ENCODE measurements at places on chromosomes 16 and 17.

DNA sequence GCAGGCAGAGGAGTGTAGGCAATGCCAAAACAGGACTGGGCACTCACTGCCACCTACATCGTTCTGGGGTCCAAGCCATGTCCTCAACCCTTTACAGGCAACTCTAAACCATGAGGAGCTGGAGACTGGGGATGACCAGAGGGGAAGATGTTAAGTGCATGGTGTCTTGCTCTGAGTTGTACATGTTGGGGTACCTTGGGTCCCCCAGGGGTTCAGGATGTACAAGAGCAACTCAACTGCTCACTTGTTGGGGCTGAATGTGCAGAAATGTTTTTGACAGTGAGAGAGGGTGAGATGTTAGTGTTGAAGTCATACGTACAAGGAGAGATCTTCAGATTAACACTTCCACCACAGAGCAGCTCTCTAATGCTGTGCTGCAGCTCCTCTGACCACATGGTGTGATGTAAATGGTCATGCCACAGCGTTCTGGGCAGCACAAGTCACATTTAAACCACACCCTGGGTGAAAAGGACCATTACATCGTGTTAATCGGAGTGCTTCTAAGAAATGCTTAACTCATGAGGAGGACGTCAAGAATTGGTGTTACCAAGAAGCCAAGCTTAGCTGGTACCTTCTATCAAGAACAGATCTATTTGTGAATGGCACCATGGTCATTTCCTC lies 2.4 kb downstream of the CCL18 start:
- DNase-seq: no peak

DNA sequence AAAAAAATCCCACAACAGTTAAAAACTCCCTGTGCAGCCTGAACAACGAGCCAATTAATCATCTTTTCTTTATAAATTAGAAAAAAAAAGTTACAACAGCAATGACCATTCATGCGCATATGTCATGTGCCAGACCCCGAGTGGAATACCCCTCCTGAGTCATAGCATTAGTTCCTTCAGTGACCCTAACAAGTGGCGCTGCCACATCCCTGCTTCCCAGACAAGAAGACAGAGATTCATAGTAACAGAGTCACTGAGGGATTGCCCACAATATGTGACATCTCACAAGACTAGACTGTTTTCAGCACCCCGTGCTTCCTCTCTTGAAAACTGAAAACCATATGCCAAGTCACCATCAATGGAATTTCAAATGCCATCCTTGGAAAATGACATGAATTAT lies 7.9 kb downstream of the UMOD start:
- no peak for DNase-seq

DNA sequence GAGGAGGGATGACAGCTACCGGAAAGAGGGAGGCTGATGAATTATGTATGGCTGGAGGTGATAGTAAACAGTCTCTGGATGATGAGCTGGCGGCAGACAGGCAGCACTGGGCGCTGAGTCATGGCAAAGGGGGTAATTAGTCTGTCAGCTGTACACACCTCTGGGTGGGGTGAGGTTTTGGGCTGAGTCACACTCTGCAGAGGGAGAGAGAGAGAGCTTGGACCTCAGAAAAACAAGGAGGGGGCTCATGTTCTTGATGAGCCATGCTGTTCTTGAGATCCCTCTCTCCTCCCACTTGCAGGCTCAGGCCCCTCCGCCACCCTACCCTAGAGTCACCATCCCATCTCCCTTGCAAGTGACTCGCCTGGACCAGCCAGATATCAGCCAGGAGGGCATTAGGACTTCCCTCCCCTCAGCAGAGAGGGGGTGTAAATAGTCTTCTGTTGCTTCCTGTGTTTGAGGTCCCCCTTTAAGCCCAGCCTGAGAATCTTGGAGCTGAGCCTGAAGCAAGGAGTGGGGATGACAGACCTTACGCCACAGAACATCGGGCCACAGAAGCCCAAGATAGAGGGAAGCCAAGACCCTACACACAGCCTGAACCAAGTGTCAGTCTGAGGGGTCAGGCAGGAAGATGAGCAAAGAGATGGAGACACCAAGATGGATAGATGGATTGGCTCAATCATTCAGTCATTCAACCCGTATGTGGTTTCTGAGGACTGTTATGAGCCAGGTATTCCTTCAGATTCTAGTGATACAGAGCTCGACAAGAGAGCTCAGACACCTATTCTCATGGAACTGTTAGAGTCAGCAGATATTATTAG lies 383.2 kb upstream of the CCL2 start:
- DNase-seq: no peak

- DNase-seq: no peak
These were observed 85.8 kb downstream of the MRM3 start for GRCh38 chr17:867896-868489.

GRCh38 chr16:65023802-65024201 lies 98.1 kb downstream of the CDH11 start:
- no peak for DNase-seq

- DNase-seq: no peak
These were observed 29.7 kb downstream of the USP31 start for GRCh38 chr16:23119570-23119969.

GRCh38 chr16:82017911-82018568 lies 6.8 kb upstream of the SDR42E1 start:
- no peak for DNase-seq

DNA sequence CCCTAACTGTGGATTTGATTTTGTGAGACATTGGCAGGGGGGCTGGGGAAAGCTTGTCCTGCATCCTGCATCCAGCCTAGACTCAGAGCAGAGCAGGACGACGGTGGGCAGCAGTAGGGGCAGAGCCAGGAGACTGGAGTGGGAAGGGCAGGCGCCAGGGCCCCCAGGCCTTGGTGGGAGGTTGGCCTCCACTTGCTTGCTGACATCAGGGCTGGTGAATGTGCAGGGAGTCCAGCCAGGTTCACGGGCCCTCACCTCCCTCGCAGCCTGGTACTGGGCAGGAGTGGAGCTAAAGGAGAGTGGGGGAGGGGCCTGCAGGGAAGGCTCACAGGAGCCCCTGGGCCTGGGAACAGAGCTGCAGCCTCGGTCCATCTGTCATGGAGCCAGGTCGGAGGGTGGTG lies 2.2 kb upstream of the SMTNL2 start:
- DNase-seq: no peak

GRCh38 chr17:74190154-74190553 lies 13.3 kb upstream of the RPL38 start:
- peak; percentile 67 for DNase-seq

DNA sequence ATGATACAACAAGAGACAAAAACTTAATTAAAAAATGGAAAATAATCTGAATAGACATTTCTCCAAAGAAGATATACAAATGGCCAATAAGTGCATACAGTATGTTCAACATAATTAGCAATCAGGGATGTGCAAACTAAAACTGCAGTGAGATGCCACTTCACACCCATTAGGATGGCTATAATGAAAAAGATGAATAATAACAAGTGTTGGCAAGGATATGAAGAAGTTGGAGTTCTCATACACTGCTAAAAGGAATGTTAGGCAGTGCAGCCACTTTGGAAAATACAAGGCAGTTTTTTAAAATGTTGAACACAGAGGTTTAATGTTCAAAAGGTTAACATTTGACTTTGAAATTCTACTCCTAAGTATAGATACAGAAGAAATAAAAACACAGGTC lies 69.8 kb downstream of the PCTP start:
- no peak for DNase-seq

DNA sequence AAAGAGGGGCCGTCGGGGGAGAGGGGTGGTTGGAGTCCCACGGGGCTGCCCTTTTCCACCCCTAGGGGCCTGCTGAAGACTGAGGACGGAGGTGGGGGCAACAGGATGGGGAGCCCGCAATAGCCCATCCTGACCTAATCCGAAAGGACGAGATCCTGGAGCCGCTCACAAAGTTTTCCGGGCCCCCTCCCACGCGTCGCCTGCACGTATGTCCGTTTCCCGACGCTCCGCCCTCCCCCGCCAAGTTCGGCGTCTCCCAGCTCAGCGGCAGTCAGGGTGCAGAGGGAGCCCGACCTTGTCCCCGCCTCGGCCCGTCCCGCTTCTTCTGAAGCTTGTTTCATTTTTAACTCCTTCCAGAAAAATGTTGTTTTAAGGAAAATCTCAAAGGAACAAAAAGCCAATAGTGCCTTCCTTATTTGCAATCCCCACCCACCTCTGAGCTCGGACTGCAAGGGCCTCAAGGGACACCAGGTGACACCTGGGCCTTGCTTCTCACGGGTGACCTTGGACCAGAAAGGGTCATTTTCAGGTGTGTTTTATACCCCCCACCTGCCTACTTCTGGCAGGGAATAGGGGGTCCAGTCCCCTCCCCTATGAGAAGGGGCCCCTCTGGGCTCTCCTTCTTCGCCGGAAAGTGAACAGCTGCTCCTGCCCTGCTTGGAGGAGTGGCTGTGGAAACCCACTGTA lies 3.4 kb upstream of the ZNF423 start:
- peak; percentile 31 for DNase-seq

GRCh38 chr17:58376472-58377000 lies 24.5 kb upstream of the SUPT4H1 start:
- DNase-seq: peak; percentile 64

DNA sequence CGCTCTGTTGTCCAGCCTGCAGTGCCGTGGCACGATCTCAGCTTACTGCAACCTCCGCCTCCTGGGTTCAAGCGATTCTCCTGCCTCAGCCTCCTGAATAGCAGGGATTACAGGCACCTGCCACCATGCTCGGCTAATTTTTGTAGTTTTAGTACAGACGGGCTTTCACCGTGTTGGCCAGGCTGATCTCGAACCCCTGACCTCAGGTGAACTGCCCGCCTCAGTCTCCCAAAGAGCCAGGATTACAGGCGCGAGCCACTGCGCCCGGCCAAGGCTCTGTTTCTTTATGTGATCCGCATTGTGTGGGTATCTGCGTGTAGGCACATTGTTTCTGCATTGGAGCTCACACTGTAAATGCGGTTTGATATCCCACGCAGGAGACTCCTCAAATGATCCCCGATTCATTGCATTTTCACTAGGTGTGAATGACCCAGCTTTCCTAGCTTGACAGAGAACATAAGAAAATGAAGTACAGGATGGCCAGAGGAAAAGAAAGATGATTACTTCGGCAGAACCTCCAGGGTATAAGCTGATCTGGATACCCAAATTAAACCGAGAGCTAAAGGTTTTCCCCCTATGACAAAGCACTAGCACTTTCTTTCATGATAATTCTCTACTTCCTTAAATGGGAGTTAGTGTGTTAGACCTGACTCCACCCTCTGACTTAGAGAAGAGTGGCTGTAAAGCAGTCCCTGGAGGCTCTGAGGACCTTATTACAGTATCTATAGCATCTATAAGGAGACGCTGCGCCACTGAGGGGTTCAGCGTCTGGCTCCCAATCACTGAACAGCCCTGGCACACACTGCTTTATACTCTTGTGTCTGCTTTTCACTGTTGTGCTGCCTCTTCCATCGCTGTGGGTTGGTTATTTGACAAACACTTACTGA lies 17.3 kb downstream of the COTL1 start:
- peak; percentile 66 for DNase-seq

GRCh38 chr17:16158714-16159113 lies 56.6 kb downstream of the NCOR1 start:
- DNase-seq: no peak

- DNase-seq: no peak
These were observed 99.2 kb downstream of the SPACA3 start for GRCh38 chr17:33090806-33091205.

- peak; percentile 34 for DNase-seq
These were observed 11.8 kb downstream of the RFFL start for GRCh38 chr17:35051579-35052240.

DNA sequence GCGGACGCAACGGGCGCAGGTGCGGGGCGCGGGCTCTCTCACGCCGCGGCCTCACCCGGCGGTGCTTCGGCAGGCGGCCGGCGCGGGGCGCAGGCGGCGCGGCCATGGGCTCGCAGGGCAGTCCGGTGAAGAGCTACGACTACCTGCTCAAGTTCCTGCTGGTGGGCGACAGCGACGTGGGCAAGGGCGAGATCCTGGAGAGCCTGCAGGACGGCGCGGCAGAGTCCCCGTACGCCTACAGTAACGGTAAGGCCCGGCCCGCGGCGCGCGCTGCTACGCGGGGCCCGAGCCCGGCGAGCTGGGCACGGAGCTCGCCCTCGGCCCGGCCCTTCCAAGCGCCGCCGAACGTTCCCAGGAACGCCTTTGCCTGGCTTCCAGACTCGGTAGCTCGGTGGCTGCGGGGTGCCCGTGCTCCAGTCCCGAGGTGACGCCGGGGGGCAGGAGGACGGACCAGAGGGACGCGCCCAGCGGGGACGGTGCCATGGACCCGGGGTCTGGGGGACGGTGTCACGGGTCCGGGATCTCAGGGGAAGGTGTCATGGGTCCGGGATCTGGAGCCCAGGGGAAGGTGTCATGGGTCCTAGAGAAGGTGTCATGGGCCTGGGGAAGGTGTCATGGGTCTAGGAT lies 435 bp downstream of the RAB40C start:
- peak; percentile 37 for DNase-seq

DNA sequence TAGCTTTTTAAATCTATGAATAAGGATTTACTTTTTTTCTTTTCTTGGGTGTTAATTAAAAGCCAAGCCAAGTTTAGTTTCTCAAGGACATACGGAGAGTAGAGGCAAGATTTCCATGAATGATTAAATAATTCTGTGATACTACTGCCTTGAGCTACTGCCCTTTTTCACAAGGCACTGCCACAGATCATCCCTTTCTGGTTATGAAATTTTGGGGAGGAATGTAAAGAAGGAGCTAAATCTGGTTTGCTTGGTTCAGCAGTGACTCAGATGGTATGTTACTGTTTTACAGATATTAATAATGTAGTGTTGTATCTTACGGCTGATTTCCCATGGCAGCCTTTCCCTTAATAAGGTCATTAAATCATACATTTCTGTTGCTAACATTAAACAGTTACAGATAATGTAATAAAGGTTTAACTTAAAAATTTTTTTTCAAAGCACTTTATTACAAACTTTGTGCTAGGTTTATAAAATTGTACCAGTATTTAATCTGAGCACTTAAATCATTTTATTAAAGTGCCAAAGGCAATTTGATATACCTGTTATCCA lies 2.6 kb downstream of the WSB1 start:
- DNase-seq: peak; percentile 68

DNA sequence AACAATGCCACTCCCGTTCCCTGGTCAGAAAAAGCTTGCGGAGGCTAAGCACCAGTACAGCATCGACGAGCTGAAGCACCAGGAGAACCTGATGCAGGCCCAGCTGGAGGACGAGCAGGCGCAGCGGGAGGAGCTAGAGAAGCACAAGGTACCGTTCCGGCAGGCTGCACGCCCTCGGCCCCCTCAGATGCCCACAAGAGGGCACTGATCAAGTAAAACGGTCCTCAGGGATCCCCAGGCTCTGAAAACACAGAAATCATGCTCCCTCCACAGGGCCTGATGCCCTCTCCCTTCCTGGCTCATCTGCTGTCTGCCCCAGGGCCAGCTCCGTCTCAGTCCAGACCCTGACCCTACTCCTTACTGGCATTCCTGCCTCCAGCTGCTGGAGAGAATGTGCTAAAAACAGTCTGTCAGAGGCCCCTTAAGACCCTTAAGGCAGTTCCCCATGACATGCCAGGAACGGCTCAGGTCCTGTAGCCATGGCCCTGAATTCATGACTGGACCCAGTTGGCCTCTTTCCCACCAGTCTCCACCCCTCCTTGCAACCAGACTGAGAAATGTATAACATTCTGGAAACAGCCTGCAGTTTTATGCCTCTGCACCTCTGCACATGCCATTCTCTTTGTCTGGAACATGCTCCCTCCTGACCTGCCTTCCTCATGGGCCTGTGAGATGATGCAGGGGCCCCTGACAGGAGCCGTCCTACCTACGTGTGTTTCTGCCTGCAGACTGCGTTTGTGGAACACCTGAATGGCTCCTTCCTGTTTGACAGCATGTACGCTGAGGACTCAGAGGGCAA lies 21.8 kb downstream of the DRC3 start:
- DNase-seq: peak; percentile 64
